NCI-H187 treated with DMSO at 0.1 percent for 48 hours (cell line): ENCODE measurements at places on chromosomes 16 and 17.

DNA sequence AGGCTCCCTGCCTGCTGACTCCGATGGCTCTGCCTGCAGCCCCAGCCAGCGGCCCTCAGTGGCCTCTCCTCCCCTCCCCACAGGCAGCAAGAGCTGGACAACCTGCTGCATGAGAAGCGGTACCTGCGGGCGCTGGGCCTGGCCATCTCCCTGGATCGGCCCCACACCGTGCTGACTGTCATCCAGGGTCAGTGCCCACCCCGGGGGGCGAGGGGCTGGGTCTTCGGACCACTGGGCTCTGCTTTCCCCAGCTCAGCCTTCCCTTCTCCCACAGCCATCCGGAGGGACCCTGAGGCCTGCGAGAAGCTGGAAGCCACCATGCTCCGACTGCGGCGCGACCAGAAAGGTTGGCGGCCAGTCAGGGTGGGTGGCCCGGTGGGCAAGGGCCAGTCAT is 3.4 kb downstream of the NOXO1 start:
- no peak for DNase-seq

- no peak for DNase-seq
Measured at GRCh38 chr17:77332034-77332971, 191.5 kb downstream of the SEC14L1 start.

- DNase-seq, result no peak
Measured at GRCh38 chr16:73794994-73795393, 501.6 kb upstream of the PSMD7 start.

DNA sequence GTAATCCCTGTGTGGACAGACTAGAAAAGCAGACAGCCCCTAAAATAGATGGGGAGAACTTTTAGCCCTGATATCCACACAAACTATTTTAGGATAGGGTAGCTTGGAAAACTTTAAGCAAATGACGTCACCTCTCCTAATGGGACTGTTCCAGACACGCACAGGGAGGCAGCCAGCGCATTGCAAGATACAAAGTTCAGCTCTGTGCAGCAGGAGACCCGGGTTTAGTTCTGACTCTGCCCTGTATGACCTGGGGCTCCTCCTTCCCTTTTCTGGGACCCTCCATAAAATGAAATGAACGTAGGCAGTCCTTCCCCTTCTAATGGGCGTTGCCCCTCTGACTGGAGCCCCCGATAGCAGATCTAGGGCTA is 6.3 kb downstream of the ZNF689 start:
- DNase-seq, result no peak

- DNase-seq, result no peak
Measured at GRCh38 chr16:9868606-9869149, 313.6 kb downstream of the GRIN2A start.
